ENCODE measurements at places on chromosomes 6 and 20. TPM values are rescaled to one million over a fixed set of nuclear protein-coding genes. Genes with fewer than 3 reads are reported as not detected.
A peak's percentile ranks its signal among the peaks of the same experiment; 100 is the strongest.

Gene POPDC3
- total RNA-seq, result not detected

Gene STXBP5
- 19.6 TPM for total RNA-seq

- DNase-seq, result no peak
Measured at GRCh38 chr20:40535816-40536215, 153.2 kb downstream of the MAFB start.

- no peak for DNase-seq
Measured at GRCh38 chr6:126167726-126168125, 172.2 kb upstream of the CENPW start.

- no peak for DNase-seq
Measured at GRCh38 chr6:41059556-41059955, 6.6 kb downstream of the APOBEC2 start.

GRCh38 chr6:169966312-169967181 is 215.1 kb downstream of the ERMARD start:
- peak; percentile 13 for DNase-seq
